ENCODE measurements at places on chromosomes 12 and 14. TPM values are rescaled to one million over a fixed set of nuclear protein-coding genes. Genes with fewer than 3 reads are reported as not detected.

GRCh38 chr14:67360470-67361206 is 510 bp downstream of the EIF2S1 start:
- no peaks in the 10 kb centered on the region for H3K27me3 ChIP-seq
- no peak for DNase-seq
- peak overlapping the region; percentile 99 for H3K4me3 ChIP-seq
- peaks cover 23% of the 10 kb centered on the region for H3K4me1 ChIP-seq

DNA sequence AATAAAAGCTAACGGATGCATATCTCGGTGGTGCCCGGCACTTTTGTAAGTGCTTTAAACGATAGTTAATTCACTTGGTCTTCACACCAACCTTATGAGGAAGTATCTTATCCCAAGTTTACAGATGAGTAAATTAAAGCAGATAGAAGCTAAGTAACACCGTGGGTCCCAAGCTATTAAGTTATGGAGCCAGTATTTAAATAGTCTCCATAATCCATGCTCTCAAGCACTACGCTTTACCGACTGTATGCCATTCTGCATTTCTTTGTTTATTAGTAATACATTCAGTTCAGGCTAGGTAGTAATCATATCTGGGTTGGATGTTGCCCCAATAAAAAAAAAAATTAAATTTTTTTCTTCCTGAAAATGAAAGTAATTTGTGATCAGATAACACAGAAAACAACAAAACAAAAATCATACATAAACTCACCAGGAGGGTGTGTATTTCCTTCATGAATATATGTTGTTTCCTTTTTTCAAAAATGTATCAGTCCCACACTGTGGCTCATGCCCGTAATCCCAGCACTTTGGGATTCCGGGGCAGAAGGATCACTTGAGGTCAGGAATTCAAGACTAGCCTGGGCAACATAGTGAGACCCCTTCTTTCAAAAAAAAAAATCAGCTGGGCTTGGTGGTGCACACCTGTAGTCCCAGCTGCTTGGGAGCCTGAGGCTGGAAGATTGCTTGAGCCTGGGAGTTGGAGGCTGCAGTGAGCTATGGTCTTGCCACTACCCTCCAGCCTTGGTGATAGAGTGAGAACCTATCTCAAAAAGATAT is 1.4 kb upstream of the M6PR start:
- no peak for DNase-seq
- peaks cover 2% of the 10 kb centered on the region for H3K36me3 ChIP-seq
- H3K27ac ChIP-seq: no peak overlapping the region

The CDH24 gene
- 17.4 TPM for total RNA-seq

- H3K4me3 ChIP-seq: no peak overlapping the region
- no peak overlapping the region for H3K27ac ChIP-seq
- H3K4me1 ChIP-seq: peaks cover 15% of the 10 kb centered on the region
- peak; percentile 76 for DNase-seq
- no peaks in the 10 kb centered on the region for H3K36me3 ChIP-seq
- H3K27me3 ChIP-seq: no peaks in the 10 kb centered on the region
These were observed 163.0 kb upstream of the NRXN3 start for GRCh38 chr14:78007160-78007559.

The FAM222A gene
- 1.2 TPM for total RNA-seq

The CFAP54 gene
- total RNA-seq: 0.62 TPM

The SYT1 gene
- 24.0 TPM for total RNA-seq

DNA sequence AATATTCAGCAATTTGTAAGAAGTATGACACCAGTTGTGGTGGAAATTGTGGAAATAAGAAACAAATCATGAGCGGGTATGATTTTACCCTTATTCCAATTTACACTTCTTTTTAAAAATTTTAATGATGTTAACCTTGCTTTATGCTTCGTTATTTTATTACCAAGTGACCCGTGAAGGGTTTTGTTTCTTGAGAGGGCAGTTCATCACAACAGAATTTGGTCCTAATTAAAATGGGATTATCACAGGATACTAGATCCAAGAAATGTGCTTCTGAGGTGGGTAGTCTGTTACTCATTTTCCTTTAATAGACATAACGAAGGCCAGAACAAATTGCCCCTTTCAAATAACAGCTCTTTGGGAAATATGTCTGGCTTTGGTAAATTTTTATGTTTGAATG is 25.5 kb upstream of the RASSF8 start:
- H3K27me3 ChIP-seq: no peaks in the 10 kb centered on the region
- H3K27ac ChIP-seq: no peak overlapping the region
- no peaks in the 10 kb centered on the region for H3K36me3 ChIP-seq
- no peaks in the 10 kb centered on the region for H3K4me1 ChIP-seq

The OAS1 gene
- total RNA-seq: 132 TPM

DNA sequence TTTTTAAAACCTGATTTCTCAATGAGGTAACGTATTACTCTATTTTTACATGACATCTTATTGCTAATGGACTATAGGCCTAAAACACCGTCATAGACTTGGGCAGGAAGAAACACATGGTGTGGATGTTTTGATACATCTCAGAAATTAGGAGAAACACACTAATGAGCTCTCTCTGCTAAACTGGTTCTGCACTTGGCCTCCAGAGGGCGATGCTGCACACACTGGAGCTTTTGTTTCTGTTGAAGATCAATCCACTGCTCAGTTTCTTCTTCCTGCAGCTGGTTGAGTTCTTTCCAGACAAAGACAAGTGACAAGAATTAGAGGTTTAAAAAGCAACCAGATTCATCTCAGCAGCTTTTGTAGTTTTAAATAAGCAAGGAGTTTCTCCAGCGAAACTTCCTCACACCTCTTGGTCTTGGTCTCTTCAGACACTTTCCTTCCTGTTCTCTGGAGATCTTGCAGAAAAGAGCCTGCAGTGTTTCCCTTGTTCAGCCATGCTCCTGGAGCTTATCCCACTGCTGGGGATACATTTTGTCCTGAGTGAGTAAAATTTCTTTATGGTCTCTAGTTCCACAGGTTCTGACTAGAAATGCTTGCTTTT is 178.5 kb upstream of the OR4E1 start:
- H3K27me3 ChIP-seq: no peaks in the 10 kb centered on the region
- no peak overlapping the region for H3K27ac ChIP-seq
- no peak overlapping the region for H3K4me3 ChIP-seq
- H3K36me3 ChIP-seq: no peaks in the 10 kb centered on the region
- no peak for DNase-seq

The REM2 gene
- 0.48 TPM for total RNA-seq

- peaks cover 18% of the 10 kb centered on the region for H3K27me3 ChIP-seq
- no peak overlapping the region for H3K4me3 ChIP-seq
- H3K4me1 ChIP-seq: peaks cover 5% of the 10 kb centered on the region
- no peak overlapping the region for H3K27ac ChIP-seq
- DNase-seq: no peak
These were observed 3.7 kb upstream of the BEGAIN start for GRCh38 chr14:100590726-100591452.

The MYF6 gene
- total RNA-seq: not detected

The SLC6A15 gene
- total RNA-seq: 14.0 TPM

GRCh38 chr12:32507942-32508320 is 108.6 kb downstream of the FGD4 start:
- no peaks in the 10 kb centered on the region for H3K27me3 ChIP-seq
- DNase-seq: no peak
- H3K36me3 ChIP-seq: no peaks in the 10 kb centered on the region
- no peaks in the 10 kb centered on the region for H3K4me1 ChIP-seq
- no peak overlapping the region for H3K27ac ChIP-seq

DNA sequence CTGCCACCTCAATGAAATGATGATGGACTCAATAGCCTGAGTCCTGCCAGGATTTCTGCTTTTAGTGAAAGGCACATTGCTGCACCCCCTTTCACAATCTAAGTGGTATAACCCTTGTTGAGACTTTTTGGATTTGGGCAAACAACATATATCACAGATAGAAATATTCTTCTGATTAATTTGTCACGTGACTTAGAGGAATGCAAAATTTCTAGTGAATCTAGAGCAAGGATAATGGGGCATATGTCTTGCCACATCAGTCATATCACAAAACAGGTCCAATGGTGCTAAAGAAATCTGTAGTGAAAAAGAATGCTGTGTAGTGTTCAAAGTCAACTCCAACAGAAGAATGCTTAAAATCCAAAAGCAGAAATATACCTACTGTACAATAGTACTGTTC is 1386.3 kb downstream of the LRFN5 start:
- DNase-seq: no peak
- H3K36me3 ChIP-seq: no peaks in the 10 kb centered on the region
- H3K4me3 ChIP-seq: no peak overlapping the region
- H3K27me3 ChIP-seq: no peaks in the 10 kb centered on the region

The C14orf132 gene
- total RNA-seq: 14.0 TPM

DNA sequence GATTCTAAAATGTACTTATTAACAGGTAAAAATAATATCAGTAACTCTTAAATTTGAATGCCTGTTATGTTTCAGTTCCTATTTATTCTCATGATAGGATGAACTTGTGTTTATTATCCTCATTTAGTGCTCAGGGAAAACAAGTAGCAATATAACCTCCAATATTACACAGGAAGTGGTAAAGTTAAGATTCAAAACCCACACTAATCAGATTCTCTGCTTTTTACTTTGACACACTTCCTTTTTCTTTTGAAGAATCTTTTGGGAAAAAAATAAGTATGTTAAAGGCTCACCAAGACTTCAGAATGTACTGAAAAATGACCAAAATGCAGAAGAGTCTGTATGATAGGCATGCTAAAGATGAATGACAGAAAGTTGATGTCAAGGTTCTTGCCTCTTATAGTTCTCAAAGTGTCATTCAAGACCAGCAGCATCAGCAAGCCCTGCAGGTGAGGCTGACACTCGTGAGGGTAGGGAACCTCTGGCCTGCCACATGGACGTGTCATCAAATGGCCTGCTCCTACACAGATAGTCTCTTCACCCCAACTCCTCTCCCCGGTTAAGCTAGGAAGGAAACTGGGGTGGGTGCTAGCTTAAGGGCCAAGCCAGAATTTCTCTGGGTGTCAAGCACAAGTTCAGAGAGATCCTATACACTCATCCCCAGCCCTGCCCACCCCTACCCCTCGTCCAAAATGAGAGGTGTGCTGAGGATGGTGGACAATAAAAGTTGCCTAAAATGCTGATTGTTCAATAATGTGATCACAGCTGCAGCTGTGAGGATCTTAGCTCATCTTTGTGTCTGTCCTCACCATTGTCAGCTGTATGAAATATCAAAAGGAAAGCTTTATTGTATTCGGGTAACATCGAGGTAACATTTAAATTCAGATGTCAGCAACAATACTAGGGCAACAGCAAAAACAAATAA is 6.3 kb downstream of the TBPL2 start:
- H3K36me3 ChIP-seq: no peaks in the 10 kb centered on the region
- H3K27me3 ChIP-seq: no peaks in the 10 kb centered on the region
- no peaks in the 10 kb centered on the region for H3K4me1 ChIP-seq
- H3K27ac ChIP-seq: no peak overlapping the region

The GYS2 gene
- total RNA-seq: not detected

Measured in astrocyte (in vitro differentiated cells and primary cell).